ENCODE measurements at places on chromosomes 7 and 10. TPM values are rescaled to one million over a fixed set of nuclear protein-coding genes. Genes with fewer than 3 reads are reported as not detected.

Gene IDI1
- 67.4 TPM for total RNA-seq

Gene ZPBP
- not detected for total RNA-seq

Gene HPSE2
- total RNA-seq: not detected

Gene LLCFC1
- not detected for total RNA-seq

Gene PHYHIPL
- not detected for total RNA-seq

Gene GIMAP7
- total RNA-seq: not detected

Gene SCART1
- total RNA-seq: 1.6 TPM

Gene OR13A1
- not detected for total RNA-seq

Gene KCNH2
- total RNA-seq: not detected

Gene HMX3
- total RNA-seq: not detected

Gene TUBAL3
- total RNA-seq: not detected

Gene SRRM3
- 1.3 TPM for total RNA-seq

Gene UPK3B
- 0.18 TPM for total RNA-seq

Gene CALML3
- total RNA-seq: not detected

Gene FOXL3
- not detected for total RNA-seq

Gene PKD1L1
- total RNA-seq: under 0.01 TPM

Gene NKX2-3
- not detected for total RNA-seq

Gene TMEM229A
- 3.8 TPM for total RNA-seq

Gene HOGA1
- total RNA-seq: 0.08 TPM

Gene GIMAP1
- total RNA-seq: not detected

Gene DLX5
- total RNA-seq: not detected

Gene NPY4R2
- total RNA-seq: not detected

Gene PRRT4
- total RNA-seq: 0.27 TPM

Gene EMX2
- 1.1 TPM for total RNA-seq

Gene SPDYE8
- total RNA-seq: not detected

Gene SMO
- 4.2 TPM for total RNA-seq

Gene CFAP70
- total RNA-seq: 1.4 TPM

Gene OLAH
- total RNA-seq: not detected

Gene ASB10
- total RNA-seq: not detected

Gene TUBB8
- total RNA-seq: not detected

Gene PLXNA4
- total RNA-seq: 3.0 TPM

Gene CARD11
- total RNA-seq: under 0.01 TPM

Gene GNGT1
- total RNA-seq: not detected

Gene SERPINE1
- total RNA-seq: 23.1 TPM

Gene ZNF736
- total RNA-seq: 12.0 TPM

Gene ZNF735
- not detected for total RNA-seq

Gene IFIT3
- 88.3 TPM for total RNA-seq

Gene CACNA2D1
- 46.0 TPM for total RNA-seq

Gene AOAH
- total RNA-seq: 0.74 TPM

Gene COBL
- total RNA-seq: not detected

Gene SLC18A2
- total RNA-seq: under 0.01 TPM

Gene GHRHR
- total RNA-seq: not detected

Gene LRRD1
- total RNA-seq: 0.41 TPM

Gene NKX6-2
- not detected for total RNA-seq

Gene UTF1
- total RNA-seq: not detected

Gene C7orf33
- total RNA-seq: not detected

Gene PLAC9
- 78.7 TPM for total RNA-seq

Gene CADPS2
- 26.9 TPM for total RNA-seq

Gene RNLS
- total RNA-seq: 16.8 TPM

Gene ADK
- total RNA-seq: 96.8 TPM

Gene CBX3
- total RNA-seq: 160 TPM

Gene VWC2
- not detected for total RNA-seq

Gene VIPR2
- not detected for total RNA-seq

Gene CRHR2
- total RNA-seq: not detected

Gene GJD4
- not detected for total RNA-seq

Gene CPN1
- not detected for total RNA-seq

Gene MYO3A
- total RNA-seq: not detected

Gene GGCT
- 27.3 TPM for total RNA-seq

Gene DENND2A
- 10.8 TPM for total RNA-seq

Gene GATA3
- not detected for total RNA-seq

Measured in fibroblast of the aortic adventitia (primary cell).